ENCODE measurements at places on chromosomes 2 and 18.

DNA sequence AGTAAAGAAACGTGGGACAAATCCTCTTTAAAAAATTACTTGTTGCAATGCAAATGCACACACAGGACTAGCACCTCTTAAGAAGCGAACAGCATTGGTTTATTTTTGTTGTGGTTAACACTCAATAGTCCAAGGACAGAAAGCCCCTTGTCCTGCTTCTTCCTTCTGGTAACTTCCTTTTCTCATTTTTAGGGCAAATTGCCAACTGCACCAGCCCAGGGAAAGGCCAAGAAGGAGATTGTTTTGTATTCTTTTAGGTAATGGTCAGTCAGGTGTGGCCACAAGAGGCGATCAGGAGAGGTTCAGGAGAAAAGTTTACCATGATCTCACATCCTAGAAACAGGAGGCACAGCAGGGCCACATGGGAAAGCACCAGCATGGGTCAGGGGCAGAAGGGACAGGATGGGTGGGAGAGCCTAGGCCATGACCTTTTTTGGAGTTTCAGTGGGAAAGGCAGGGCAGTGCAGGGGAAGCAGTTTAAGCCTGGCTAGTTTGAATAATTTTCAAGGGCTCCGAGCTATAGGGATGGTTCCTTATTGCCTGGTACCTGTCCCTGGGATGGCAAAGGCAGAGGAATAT lies 73.0 kb downstream of the CHRNA1 start:
- no peak for DNase-seq

DNA sequence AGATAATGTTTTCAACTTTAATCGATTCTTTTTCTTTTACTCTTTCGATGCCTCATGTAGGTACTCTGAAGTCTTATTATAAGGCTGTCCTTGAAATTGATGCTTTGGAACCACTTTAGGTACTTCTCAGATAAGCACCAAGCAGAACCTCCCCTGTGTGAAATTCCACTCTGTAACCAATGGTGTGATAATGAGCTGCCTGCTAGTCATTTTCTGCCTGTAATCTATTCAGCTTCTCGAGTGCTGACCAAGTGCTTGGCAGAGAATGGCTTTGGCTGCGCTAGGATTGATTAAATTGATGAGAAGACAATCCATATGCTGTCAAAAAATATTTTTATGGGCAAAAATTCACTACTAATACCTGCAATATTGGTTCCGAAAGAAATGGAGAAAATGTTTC lies 132.1 kb upstream of the STON1 start:
- peak; percentile 74 for DNase-seq

- peak; percentile 20 for DNase-seq
Measured at GRCh38 chr2:191155608-191156071, 4.8 kb upstream of the STAT4 start.

DNA sequence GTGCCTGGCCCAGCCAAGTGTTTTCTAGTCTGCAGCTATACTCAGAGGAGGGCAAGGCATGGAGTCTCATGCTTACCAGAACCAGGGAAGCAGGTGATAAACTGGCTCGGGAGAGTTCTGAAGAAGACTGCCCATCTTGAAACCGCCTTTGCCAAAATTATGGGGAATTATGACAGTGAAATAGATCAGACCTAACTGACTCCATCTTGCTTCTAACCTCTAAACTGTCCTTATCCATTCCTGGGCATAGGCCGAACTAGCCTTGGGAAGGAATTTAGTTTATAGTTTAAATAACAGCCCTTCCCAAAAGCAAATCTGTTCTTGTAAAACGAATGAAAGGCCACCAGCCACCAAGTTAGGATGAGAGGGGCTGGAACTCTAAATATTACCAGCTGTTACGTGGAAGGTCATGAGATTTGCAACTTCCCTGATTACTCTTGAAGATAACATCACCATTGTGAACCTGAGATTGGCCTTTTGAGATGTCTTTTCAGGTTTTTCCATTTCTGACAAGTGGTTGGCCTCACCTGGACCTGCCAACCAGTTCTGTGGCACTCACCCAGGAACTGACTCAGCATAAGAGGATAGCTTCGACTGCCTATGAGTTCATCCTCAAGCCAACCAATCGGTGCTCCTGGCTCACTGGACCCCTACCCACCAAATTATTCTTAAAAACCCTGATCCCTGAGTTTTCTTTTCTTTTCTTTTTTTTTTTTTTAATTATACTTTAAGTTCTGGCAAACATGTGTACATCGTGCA lies 23.4 kb downstream of the CHCHD5 start:
- DNase-seq = no peak

DNA sequence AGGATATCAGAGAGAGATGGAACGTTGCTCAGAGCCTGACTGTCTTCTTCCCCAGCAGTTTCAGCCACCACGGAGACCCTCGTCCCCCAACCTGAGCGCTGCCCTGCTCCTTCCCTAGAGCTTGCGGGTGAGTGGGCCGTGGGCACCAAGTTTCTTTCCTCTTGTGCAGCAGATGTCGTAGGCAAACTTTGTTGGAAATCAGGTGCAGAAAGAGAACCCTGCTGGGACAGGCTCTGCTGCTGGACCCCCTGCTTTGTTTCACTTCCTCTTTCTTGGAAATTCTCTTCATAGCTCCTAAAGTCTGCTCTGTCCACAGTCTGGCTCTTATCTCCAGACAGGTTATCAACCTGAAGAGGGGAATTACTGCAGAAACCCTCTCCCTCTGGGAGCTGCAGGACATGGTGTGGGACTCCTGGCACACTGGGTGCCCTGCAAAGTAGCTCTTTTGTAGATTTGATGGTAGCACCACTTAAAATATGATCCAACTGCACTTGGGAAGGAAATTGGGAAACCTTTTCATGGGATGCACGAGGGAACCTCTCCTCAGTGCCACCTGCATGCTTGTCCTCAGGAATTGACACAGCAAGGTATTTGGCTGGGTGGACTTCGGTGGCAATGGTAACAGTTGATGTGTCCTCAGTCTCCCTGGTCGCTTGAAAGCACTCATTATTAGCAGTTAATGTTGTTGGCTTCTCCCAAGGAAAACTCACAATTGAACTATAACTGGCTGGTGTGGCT lies 92.2 kb downstream of the ALPK2 start:
- DNase-seq = no peak

DNA sequence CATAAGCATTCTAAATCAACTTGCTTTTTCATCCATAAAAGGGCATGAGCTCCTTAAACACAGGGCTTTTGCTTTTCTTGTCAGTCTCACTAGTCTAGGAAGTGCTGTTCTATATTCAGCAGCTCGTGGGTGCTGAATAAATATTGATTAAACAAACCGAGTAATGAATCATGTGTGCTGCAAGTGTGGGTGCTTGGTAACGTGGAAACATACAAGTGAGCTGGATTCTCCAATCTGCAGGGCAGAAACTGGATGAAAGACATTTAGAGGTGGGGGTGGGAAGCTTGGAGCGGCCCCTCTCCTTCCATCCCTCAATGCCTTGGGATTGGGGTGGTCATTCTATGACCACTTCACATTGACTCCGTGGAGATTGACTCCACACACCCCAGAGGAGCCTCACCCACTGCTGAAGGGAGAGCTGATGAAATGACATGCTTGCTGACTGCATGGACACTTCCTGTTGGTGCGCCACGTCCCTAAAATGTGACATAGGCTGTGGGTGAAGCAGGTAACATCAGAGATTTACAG lies 114.6 kb downstream of the DOCK10 start:
- DNase-seq = no peak

- DNase-seq = no peak
Measured at GRCh38 chr2:96261328-96262003, 4.3 kb downstream of the TMEM127 start.

DNA sequence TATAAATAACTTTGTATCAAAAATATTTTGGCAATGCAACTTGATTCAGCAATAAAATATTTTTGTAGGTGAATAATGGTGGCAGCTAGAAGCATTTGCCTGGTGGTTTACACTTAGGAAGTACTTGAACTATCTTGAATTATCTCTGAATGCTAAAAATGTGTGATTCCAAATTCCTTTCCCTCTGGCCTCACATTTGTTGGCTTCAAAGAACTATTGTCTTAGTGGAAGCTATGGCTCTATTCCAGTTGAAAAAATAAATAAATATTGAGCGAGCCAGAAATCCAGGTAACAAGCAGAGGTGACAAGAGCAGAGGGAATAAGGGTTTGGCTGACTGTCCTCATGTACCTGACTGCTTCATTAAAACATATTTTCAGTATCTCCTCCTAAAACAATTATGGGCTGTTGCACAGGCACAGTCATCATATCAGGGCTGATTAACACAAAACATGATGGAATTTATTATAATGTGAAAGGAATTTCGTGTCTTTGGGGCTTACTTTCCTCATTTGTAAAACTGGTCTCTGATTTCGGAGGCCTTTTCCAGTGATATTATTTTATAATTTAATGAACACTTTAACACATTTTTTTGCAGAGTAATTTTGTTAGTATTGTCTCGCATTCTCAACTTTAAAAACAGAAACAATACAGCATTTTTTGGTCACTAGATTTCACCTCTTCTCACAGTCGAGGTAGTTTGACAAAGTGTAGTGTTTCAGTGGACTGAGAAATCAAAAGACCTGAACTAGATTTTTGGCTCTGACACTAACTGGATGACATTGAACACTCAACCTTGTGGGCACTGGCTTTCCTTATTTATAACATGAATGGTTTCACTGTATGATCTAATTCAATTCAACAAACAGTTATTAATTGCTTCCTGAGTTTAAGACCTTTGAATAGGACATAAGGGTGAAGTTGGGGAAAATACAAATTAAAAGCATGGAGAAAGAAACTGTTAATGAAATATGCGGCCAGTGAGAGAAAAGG lies 7.8 kb upstream of the CAVIN2 start:
- no peak for DNase-seq

- DNase-seq = peak; percentile 24
Measured at GRCh38 chr2:10137053-10137843, 14.7 kb downstream of the RRM2 start.

GRCh38 chr2:94994063-94994913 lies 31.2 kb upstream of the MAL start:
- DNase-seq = no peak

GRCh38 chr2:85717308-85718008 lies 23.3 kb downstream of the GNLY start:
- peak; percentile 19 for DNase-seq

- DNase-seq = no peak
Measured at GRCh38 chr2:18603854-18604530, 14.6 kb upstream of the NT5C1B start.

- DNase-seq = no peak
Measured at GRCh38 chr2:143668234-143668633, 539.0 kb downstream of the ARHGAP15 start.

DNA sequence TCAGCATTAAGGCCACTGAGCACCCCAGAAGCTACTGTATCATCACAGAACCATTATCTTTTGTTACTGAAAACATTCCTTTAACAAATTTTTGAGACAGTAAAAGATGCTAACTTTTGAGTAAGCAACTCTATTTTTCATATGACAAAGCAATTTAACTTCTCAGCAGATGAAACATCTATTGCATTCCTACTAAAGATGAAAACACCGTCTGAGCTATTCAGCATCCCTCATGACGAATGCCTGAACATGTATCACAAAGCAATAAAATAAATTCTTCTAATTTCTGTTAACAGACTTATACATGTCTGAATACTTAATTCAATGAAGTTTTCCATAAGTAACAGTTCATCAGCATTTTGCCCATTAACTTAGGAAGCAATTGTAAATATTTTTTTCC lies 23.9 kb downstream of the CHN1 start:
- no peak for DNase-seq

Data from NCI-H69 (cell line).